ENCODE measurements at places on chromosomes 1 and 21.

- DNase-seq, result no peak
Measured at GRCh38 chr1:103457886-103458455, 67.5 kb upstream of the RNPC3 start.

GRCh38 chr21:37398697-37399096, 32.1 kb downstream of the DYRK1A start:
- no peak for DNase-seq

DNA sequence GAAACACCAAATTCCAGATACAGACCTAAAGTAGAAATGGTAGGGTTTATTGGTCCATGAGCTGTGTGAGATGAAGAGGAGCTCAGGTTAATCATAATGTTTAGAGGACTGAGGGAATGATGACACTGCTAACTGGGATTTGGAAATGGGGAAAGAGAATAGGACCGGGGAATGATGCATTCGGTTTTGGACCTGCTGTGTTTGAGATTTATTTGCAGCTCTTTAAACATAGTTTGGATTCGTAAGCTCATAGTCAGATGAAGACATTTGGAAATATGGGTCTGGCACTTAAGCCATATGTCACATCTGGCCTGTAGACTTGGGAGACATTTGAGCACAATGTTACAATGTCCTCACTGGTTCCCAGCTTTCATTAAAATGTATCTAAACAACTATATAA, 127.9 kb upstream of the DUSP10 start:
- no peak for DNase-seq

DNA sequence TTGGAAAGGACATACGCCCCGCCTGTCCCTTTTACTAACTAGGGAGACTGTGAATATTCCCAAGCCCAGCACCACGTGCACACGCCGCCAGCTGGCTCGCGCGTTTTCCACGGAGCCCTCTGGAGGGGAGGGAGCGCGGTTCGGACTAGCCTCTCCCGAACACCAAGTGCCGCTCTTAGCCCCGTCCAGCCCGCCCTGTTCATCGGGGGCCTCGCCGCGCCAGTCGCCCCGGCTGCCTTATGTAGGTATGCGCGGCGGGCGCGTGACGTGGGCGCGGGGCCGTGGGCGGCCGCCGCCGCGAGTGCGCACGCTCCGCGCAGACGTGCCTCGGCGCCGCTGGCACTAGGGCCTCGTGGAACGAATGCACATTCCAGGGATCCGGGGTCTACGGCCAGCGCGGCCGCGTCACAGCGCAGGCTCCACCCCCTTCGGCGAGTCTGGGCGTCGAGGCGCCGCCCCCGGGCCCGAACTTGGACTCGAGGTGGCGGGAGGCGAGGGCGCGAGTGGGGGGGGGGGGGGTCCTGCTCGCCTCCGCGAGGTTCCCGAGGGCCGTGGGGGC, 767 bp upstream of the IRF2BP2 start:
- DNase-seq, result peak; percentile 80

DNA sequence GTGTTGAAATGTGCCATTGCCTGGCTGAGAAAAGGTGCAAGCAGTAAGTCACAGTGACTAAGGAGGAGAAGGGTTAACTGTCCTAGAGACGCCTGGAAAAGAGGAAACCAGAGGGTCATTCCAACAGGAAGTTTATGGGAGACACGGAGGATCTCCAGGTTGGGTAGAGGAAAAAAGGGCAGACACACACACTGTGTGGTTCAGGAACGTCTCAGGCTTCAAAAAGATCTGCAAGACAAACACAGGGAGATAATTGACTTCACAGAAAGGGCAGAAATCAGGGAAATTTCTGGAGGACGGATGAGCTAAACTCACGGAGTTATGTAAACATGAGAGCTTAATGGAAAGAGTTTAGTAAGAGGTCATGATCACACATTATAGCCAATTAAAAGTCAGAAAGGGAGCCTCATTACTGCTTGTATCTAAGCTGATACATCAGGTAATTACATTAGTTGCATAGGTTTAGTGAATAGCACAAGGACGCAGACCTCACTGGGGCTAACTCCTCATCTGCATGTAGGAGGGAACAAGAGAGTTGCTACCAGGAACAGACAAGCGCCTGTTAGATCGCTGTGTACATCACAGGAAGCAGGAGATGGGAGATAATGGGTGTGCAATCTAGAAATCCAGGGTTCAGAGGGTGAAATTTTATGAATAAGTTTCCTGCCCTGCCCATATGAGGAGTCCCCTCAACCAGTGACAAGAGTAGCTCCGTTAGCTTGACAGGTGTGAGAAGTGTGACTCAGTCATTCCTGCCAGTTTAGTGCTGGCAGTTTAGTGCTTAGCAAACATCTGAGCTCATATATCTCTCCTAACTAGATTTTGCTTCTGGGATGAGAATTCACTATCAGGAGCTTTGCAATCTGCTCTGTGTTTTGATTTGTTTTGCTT, 96.6 kb upstream of the TNR start:
- DNase-seq, result no peak

DNA sequence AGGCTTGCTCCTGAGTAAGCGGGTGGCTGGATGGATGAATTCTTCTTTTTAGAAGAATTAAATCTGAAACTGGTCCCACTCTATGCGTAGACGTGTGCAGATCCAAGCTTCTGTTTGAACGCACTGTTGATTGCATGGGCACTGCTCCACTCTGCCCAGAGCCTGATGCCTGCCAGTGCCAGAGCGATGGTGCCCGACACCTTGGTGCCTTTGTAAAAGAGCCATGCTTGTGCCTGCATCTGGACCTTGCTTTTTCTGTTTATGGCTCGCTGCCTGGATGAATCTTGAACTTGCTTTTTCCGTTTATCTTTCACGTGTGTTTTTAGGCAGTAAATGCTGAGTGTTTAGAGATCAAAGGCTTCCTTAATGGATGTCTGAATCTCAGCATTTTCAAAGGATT, 15.0 kb upstream of the PWP2 start:
- no peak for DNase-seq

- no peak for DNase-seq
Measured at GRCh38 chr1:95084317-95085176, 11.8 kb upstream of the ALG14 start.

GRCh38 chr1:212655668-212656440, 43.8 kb downstream of the BATF3 start:
- no peak for DNase-seq

- DNase-seq, result no peak
Measured at GRCh38 chr1:42379794-42380585, 602 bp upstream of the RIMKLA start.

- DNase-seq, result no peak
Measured at GRCh38 chr1:181919542-181919941, 142.0 kb downstream of the ZNF648 start.

DNA sequence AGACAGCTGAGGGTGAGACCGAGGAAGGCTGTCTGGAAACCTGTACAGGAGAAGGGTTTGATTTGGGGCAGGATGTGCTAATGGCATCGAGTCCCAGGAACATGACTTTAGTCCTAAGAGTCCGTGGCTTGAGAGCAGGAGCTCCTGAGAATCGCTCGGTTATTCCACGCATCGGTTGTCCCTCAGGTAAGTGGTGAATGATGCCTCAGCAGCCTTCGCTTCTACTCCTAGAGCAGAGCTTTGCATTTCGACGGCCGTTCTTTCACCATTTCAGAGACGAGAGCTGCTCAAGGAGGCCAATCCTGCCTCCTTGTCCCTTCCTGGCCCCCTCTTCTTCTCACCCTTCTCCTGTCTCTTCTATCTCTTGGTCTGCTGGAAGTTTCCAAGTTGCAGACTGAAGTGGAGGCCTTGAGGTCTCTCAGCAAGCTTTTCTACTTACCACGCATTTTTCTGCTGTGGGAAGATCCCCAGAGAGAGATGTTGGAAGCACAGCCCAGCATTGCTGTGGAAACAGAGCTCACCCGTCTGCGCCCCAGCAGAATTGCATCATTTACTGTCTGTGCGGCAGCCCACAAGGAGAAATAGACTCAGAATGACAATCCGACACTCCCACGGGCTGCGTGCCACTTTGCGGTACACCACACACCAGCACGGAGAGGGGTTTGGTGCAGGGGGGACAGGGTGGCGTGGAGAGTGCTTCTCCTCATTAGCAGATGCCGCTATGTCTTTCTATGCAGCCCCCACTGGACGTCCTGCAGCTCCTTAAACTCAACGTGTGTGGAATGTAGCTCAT, 270.7 kb upstream of the C1orf174 start:
- no peak for DNase-seq

DNA sequence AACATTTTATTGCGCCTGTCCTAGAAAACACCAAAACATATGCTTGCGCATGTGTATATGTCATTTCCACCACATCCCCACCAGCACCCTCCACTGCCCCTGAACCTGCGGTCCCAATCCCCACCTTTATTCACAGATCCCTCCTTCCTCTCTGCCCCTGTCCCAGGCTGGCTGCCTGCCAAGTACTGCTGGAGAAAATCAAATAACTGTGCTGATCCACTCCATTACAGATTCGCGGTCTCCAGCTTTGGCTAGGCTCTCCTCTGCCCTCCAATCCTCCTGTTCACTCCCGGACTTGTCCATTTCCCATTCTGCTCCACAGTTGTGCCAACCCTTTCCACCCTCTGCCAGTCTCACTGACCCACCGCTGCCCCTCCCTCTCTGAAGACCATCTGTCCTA, 59.3 kb upstream of the GJB5 start:
- DNase-seq, result no peak

DNA sequence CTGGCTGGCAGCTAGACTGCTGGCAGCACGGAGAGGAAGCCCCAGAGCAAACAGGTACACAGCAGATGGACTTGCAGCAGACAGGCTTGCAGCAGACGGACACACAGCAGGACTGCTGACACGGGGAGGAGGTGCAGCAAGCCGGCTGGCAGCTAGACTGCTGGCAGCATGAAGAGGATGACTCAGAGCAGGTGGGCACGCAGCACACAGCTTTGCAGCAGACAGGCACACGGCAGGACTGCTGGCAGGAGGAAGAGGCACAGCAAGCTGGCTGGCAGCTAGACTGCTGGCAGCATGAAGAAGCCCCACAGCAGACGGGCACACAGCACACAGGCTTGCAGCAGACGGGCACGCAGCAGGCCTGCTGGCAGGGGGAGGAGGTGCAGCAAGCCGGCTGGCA, 498 bp downstream of the KRTAP10-2 start:
- no peak for DNase-seq

DNA sequence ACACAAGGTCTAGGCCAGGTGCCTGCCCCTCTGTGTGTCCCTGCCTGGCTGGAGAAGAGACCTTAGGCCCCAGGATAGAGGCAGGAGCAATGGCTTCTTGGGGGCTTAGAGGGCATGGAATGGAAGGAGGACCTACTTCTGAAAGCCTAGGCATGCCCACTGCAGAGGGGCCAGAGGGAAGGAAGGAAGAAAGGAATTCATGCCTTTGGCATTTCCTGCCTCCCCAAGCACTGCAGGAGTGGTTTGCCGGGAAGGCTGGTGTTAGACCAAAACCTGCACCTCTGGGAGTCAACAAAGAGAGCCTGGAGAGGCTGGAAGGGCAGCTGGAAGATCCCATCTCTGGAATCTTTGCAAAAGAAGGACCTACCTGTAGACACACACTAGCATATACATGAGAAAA, 50.7 kb upstream of the KCNE2 start:
- DNase-seq, result no peak

DNA sequence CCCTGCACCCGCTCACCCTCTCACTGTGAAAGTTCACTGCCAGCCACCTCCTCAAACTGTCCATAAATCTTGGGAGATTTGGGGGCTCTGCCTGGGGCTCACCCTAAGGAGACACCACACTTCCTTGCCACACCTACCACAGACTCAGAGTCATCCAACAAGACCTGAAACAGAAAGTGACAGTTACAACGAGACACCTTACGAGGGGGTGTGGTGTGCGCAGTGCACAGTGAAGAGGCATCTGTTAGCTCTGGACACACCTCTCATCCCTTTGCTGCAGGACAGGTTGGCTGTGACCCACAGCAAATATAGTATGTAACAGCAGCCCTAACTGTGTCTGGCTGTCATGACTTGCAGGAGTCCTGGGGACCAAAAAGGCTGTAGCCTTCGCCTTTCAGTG, 190.2 kb downstream of the NR5A2 start:
- DNase-seq, result no peak

DNA sequence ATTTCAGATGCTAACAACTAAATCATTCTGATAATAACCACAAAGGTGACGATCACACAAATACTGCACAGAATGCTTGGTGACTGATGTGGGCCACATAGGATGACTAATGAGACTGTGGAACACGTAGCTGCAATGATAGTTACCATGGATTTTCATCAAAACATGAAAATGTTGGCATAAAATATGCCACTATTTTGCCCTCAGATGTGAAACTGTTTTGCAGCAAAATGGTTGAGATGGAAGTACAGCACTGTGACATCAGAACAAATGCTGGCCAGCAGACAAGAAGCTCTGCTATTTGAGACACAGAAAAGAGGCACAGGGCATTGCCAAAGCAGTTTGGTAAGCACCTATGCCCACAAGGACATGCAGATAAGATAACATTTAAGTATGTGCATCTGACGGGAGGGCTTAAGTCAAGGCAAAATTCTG, 83.8 kb downstream of the NIBAN1 start:
- DNase-seq, result no peak

GRCh38 chr1:234907940-234908405, 220.7 kb downstream of the TOMM20 start:
- DNase-seq, result no peak

DNA sequence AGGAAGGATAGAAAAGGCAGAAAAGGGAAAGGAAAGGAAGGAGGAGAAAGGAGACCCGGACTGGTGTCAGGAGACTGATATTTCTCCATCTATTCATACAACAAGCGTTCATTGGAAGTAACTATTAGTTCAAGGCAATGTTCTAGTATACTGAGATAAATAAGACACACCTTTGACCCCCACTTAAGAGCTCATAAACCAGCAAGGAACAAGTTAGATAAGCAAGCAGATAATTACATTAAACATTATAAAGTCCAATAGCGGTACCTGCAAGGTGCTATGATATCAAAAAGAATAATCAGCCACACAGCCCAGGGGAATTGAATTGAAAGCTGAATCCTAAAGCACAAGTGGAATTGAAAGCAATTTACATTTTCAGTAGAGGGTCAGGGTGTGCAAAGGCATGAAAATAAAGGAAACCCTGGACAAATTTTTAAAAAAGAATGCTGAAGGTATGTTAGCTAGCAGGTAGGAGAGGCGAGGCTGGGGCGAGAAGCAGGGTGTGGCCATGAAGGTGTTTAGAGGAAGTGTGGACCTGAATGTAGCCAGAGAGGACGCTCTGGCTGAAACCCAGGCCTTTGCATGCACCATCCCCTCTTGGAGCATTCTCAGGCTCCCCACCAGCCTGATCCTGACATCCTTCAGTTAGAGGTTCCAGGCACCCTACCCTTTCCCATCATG, 200.0 kb downstream of the SETD4 start:
- no peak for DNase-seq

DNA sequence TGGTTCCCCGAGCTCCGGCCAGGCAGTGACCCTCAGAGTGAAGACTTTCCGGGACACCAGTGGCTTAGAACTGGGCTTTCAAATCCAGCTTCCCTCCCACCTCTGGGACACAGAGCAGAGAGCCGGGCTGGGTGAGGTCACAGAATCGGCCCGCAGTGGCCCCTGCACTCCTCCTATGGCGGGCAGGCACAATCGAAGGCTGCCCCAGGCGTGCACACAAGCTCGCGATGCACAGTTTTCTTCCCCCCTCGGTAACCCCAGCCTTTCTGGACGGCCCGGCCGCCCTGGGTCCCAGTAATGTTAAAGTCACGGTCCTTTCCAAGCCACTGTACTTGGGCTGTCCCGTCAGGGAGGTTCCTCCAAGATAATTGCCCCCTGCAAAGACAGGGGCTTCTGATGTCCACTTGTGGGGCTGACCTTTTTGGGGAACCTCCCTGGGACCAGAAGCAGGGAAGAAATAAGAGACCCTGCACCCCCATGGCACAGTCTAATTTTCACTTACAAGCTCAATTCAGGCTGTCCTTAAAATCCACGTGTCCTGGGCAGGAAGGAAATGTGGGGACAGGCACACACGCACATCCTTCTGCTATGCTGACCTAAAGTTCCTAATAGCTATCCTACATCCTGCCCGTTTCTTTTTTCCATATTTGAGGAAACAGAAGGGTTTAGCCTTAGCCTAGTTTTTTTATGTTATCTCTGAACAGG, 13.7 kb downstream of the TFF3 start:
- no peak for DNase-seq
